Tracheal epithelial cell (primary cell): ENCODE measurements at places on chromosomes 13 and 19. TPM values are rescaled to one million over a fixed set of nuclear protein-coding genes. Genes with fewer than 3 reads are reported as not detected.

TINCR gene
- total RNA-seq, result 3.2 and 14.9 TPM in 2 replicates

FCER2 gene
- total RNA-seq, result not detected in 2 replicates

PSENEN gene
- total RNA-seq, result 15.9 and 18.1 TPM in 2 replicates

CYP4F8 gene
- total RNA-seq, result not detected in 2 replicates

RLN3 gene
- not detected in 2 replicates for total RNA-seq

PPP1R13L gene
- total RNA-seq, result 20.5 and 21.3 TPM in 2 replicates

EDNRB gene
- under 0.01 TPM in 2 replicates for total RNA-seq

CLEC11A gene
- not detected in 2 replicates for total RNA-seq

TYROBP gene
- total RNA-seq, result not detected in 2 replicates

NEK5 gene
- 0.24 and 0.43 TPM in 2 replicates for total RNA-seq

CHMP2A gene
- total RNA-seq, result 92.1 and 101 TPM in 2 replicates

TICAM1 gene
- 4.3 and 14.5 TPM in 2 replicates for total RNA-seq

KLF16 gene
- 9.8 and 13.7 TPM in 2 replicates for total RNA-seq

RXFP2 gene
- not detected in 2 replicates for total RNA-seq

RASAL3 gene
- total RNA-seq, result not detected in 2 replicates

DNAJC15 gene
- total RNA-seq, result 9.8 and 14.7 TPM in 2 replicates

TSKS gene
- total RNA-seq, result not detected in 2 replicates

GPR12 gene
- not detected in 2 replicates for total RNA-seq

RUBCNL gene
- total RNA-seq, result under 0.01 TPM in 1 of 2 replicates, not detected in the other

URAD gene
- not detected in 2 replicates for total RNA-seq
